ENCODE measurements at places on chromosomes 3 and 15.

DNA sequence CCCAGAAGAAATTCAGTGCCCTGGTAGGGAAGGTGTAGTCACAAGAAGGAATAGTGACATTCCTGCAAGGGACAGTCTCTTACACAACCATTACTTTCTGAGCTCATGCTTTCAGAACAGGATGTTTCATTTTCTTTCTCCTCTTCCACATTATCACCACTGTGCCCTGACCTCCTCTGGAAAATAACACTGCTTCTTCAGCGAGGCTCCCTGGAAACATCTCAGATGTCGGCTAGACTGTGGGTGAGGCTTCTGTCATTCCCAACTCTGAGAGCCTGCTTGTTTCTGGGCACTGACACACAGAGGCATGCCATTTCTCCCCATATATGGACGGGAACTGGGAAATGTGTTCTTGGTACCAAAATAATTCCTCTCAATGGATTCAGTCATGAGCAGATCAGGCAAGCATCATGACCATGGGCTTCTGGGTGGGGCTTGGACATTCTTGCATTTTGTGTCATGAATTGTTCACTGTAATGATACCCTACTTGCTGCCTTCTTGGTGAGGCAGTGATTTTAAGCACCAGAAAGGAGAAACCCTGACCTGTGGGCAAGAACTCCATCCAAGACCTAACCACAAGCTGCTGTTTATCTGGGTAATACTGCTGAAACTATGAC is 14.3 kb upstream of the TNFAIP8L3 start:
- peak; percentile 54 for DNase-seq

DNA sequence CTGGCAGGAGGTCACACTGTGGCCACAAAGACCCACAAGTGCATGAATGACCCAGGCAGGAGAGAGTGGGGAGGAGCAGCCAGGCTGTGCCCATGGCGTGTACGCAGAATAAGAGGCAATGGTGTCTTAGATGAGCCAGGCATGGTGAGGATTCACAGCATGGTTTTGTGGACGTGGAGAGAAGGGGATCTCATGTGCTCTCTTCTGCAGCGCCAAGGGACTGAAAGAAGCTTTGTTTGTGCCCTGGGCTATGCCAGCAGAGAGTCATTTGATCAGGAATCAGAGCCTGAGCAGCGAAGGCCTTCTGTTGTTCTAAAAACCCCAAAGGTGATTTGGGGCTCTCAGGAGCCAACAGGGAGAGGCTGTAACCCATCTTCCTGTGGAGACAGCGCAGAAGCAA is 18.7 kb upstream of the RPP14 start:
- no peak for DNase-seq

DNA sequence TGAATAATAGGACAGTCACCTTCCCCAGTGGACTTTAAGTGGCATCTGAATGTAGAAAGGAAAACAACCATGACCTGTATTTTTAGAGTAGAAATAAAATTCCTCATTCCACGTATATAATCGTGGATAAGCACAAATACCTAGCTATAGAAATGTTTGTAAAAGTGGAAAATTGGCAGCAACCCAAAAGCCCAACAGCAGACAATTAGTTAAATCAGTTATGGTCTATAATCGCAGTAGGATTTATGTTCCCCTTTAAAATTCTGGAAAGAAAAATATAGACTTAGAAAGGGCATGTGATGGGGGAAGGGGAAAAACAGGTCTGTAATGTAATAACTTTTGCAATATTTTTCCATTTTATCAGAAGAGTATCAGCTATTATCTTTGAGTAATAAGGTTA is 241.9 kb upstream of the ST8SIA2 start:
- DNase-seq: no peak

DNA sequence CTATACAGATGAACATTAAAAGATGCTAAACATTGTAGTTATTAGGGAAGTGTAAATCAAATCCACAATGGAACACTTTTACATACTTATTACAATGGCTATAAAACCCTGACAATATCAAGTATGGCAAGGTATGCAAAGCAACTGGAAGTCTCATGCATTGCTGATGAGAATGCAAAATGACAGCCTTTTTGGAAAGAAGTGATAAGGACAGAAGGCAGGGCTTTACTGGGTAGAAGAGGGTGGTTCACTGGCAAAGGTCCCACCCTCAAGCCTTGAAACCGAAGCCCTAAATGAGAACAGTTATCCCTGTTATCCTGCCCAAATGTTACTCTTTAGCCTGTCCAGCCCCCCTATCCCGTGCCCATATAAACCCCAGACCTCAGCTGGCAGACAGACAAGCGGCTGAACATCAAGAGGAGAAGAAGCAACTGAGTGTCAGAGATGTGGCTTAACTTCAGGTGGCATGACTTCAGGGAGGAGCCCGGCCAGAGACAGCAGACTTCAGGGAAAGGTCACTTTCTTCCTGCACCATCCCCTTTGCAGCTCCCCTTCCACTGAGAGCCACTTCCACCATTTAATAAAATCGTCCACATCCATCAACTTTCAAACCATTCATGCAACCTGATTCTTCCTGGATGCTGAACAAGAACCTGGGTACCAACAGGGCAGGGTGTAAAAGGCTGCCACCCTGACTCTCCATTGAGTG is 732 bp upstream of the GCSAM start:
- no peak for DNase-seq

GRCh38 chr15:26561896-26562295 is 211.0 kb downstream of the GABRB3 start:
- DNase-seq: no peak

GRCh38 chr3:54877730-54878129 is 50.1 kb downstream of the LRTM1 start:
- no peak for DNase-seq

DNA sequence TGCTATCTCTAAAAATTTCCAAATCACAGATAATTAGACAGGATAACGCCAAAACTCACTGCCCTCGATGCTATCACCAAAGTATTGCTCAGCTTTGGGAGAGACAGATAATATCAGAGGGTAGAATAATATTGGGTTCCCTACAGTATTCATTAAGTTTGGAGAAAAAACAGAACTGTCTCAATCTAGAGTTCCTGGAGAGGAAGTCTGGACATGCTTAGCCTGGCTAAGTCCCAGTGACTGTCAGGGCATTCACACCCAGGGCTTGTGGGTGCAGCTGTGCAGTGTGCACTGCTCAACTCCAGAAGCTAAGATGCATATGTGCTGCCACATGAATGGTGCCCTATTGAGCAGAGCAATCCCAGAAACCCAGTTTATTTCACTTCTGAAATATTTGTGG is 459.6 kb upstream of the DPH6 start:
- peak; percentile 36 for DNase-seq

GRCh38 chr3:102098130-102098885 is 249.0 kb downstream of the NFKBIZ start:
- DNase-seq: no peak

DNA sequence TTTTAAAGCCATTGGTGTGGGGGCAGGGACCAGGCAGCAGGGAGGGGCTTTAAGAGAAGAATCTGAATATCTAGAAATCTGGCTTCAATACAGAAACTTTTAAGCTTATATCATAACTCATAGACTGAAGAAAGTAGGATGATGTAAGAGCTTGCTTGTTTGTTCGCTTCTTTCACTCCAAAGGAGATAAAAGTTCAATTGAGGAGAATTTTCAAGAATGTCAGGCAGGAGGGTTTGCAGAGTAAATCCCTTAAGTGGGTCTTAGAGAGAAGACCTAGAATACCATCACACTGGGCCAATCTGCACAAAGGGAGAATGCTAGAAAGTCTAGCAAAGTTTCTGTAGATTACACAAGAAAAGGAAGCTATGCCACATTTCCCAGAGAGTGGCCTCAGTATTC is 4.1 kb upstream of the HLTF start:
- no peak for DNase-seq

- peak; percentile 75 for DNase-seq
Observed at GRCh38 chr3:20041197-20041780, 1.0 kb downstream of the KAT2B start.

DNA sequence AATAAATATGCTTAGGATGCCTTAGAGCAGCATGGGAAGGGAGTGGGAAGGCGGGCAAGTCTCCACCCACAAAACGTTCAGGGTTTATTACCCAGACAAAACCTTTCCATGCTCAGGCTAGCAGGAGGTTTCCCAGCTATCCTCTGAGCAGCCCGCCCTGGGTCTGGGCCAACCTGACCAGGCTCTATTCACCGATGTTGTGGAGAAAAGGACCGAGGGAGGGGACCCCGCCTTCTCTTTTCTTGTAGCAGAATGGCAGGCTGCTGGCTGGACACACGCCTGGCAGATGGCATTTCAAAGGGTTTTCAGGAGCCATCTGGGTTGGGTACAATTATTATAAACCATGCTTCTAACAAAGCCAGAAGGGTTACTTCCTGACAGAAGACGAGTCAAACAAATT is 540.9 kb downstream of the MAGI1 start:
- no peak for DNase-seq

DNA sequence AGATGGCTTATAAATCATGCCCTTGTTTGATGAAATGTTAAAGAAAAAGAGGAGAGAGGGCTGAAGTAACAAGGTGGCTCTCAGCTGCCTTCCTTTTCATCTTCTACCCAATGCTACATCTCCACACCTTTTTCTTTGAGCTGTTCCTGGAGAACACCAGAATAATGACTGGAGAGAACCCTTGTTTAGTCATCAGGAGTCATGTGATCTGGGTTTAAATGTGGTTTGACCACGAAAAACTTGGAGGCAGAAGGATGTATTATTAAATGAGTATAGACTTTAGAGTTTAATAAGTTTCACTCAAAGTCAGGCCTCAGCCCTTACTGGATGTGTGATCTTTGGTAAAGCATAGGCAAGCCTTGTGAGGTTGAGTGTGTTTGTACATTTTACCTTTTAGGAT is 230.3 kb upstream of the TBL1XR1 start:
- DNase-seq: peak; percentile 36

DNA sequence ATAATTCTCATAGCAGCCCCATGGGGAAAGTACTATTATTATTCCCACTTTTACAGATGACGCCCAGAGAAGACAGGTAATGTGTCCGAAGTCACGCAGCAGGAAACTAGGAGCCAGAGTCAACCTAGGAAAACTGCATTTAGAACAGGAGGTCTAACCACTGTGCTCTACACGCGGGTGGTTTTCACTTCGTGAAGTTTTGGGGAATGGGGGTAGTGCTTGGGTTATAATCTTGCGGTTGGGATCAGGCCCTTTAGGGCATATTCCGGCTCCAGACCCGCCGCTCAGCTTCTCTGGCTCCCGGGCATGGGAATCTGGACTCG is 5.2 kb downstream of the TPM1 start:
- no peak for DNase-seq

DNA sequence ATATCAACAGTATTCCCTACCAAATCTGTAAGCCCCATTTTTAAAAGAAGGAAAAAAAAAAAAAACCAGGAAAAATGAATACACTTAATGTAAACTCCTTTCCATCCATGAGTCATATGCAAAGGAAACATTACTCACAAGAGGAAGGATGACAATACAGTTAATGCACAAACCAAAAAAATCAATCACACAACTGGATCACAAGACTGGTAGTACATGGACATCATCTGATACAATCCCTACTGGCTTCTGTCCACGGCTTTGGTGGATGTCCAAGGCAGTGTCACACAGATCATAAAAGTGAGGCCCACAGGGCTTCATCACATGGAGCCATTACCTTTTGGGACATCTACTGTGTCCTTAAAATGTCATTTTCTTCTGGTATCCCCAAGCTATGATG is 44.0 kb downstream of the SUCLG2 start:
- DNase-seq: peak; percentile 73

DNA sequence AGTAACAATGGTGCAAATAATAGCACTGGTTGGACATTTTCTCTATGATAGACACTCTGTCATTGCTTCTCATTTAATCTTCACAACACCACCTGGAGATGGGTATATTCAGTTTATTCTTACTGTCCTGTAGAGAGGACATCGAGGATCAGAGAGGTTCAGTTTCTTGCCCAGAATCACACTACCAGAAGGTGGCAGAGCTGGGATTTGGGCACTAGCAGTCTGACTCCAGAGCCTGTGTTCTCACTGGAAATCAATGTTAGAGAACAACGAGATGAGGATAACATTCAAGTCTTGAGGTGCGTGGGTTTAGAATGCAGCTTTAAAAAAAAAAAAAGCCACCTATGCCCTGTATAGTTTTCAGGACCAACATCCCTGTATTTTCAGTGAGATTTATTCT is 127.8 kb downstream of the SYNPR start:
- DNase-seq: peak; percentile 8

- DNase-seq: no peak
Observed at GRCh38 chr15:45855210-45855906, 220.5 kb downstream of the SQOR start.

DNA sequence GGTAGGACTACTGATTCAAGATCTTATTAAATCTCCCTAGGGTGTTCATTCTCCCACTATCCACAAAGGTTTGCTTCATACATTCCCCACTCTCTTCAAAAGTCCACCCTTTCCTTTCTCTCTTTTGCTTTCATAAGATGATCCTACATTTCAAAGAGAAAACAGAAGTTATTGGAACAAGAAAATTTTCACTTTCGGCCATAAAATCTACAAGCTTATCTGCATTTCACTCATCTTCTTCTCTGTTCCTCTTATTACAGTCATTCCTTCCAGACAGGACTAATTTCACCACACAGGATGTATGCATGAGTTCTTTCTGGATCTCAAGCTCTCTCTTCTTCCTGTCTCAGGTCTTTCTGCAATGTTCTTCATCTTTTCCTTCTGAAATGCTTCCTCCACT is 238.7 kb downstream of the ISL2 start:
- no peak for DNase-seq
